PC-9 (cell line): ENCODE measurements at places on chromosomes 6 and 20. TPM values are rescaled to one million over a fixed set of nuclear protein-coding genes. Genes with fewer than 3 reads are reported as not detected.
A peak's percentile ranks its signal among the peaks of the same experiment; 100 is the strongest.

The SLC2A10 gene
- total RNA-seq = 28.6 and 33.6 TPM in 2 replicates

DNA sequence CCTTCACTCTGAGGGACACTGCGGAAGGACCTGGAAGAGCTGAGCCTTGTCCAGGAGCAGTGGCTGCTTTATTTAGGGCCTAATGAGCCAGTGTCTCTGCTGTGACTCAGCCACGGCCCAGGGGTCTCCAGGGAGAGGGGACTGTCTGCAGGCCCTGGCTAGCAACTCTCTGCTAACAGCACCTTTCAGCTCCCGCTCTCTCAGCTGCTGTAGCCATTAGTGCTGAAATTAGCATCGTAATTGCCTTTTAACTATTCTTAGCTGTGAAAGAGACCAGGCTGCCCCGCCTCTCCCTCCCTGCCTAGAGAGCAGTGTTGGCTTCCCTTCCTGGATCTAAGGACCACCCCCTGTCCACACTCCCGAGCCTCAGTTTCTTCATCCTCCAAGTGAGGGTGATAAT, 53.1 kb upstream of the SLC32A1 start:
- H3K27ac ChIP-seq = no peak overlapping the region
- H3K36me3 ChIP-seq = no peaks in the 10 kb centered on the region
- H3K4me1 ChIP-seq = no peaks in the 10 kb centered on the region
- H3K4me3 ChIP-seq = no peak overlapping the region
- DNase-seq = no peak

GRCh38 chr6:16670183-16670582, 91.1 kb downstream of the ATXN1 start:
- H3K4me3 ChIP-seq = no peak overlapping the region
- peak overlapping the region; percentile 82 for H3K27ac ChIP-seq
- H3K27me3 ChIP-seq = no peaks in the 10 kb centered on the region
- H3K4me1 ChIP-seq = peaks cover 44% of the 10 kb centered on the region
- 0 out of 2 replicates have a peak, but pooled peaks cover 4% of the 10 kb centered on the region for H3K36me3 ChIP-seq

The LGSN gene
- total RNA-seq = not detected in 2 replicates

The DSP gene
- 109 and 117 TPM in 2 replicates for total RNA-seq

The HCRTR2 gene
- total RNA-seq = not detected in 2 replicates

GRCh38 chr6:139243536-139243935, 48.3 kb downstream of the TXLNB start:
- no peak overlapping the region for H3K4me3 ChIP-seq
- no peaks in the 10 kb centered on the region for H3K4me1 ChIP-seq
- H3K27me3 ChIP-seq = no peaks in the 10 kb centered on the region
- no peak for DNase-seq

- no peaks in the 10 kb centered on the region for H3K36me3 ChIP-seq
Observed at GRCh38 chr6:55969526-55969925, 94.1 kb upstream of the BMP5 start.

DNA sequence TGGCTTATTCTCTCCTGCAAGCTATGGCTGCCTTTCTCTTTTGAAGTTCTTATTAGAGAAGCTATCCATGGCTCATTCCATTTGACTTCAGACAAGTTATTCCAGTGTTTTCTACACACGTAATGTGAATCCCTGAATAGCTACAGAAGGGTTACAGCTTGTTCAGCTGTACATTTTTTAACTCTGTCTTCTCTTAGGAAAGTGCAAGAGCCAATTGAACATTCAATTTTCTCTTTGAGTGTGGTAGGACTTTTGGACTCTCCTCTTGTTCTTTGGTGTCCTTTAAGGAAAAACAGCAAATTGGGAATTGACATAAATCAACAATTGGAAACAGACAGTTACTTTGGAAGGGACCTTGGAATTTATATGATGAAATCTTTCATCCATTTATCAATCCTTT, 125.8 kb downstream of the EPM2A start:
- no peaks in the 10 kb centered on the region for H3K27me3 ChIP-seq
- no peak for DNase-seq
- no peaks in the 10 kb centered on the region for H3K4me1 ChIP-seq
- H3K36me3 ChIP-seq = no peaks in the 10 kb centered on the region

DNA sequence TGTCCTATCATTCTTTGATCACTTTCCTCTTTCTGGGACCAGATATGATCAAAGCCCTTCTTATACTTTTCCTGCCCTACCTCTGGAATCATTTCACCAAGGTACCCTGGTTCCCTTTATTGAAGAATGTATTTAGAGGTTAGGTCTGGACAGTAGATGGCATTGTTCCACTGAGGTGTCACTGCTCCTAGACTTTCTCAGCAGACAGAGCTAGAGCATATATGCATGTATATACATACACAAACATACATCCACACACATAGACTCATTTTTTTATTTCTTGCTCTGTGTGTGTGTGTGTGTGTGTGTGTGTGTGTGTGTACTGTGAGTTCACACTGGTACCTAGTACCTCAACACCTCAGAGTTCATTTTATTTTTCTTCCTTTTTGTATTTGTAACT, 40.9 kb downstream of the PTPRA start:
- H3K27me3 ChIP-seq = no peaks in the 10 kb centered on the region
- DNase-seq = no peak
- no peak overlapping the region for H3K4me3 ChIP-seq
- H3K36me3 ChIP-seq = no peaks in the 10 kb centered on the region

The NCR2 gene
- not detected in 2 replicates for total RNA-seq
